Muscle of arm (tissue), 14 donors: ENCODE measurements at places on chromosomes 2 and 18. TPM values are rescaled to one million over a fixed set of nuclear protein-coding genes. Genes with fewer than 3 reads are reported as not detected.

DNA sequence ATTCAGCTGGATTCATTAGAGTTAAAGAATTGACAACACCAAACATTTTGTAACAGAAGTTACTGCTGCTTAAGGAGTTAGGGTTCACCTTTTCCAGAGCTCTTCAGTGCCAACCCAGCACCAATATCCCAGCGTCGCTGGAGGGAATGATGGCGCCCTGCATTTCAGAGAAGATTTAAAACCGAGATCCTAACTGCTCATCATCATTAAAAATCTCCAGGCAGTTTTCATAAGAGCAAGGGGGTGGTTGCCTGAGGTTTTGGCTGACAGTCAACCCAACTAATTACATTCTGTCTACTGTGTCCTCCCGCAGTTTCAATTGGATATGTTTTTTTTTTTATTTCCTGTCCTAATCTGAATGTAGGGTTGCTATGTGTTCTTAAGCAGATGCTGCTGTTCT is 509.6 kb upstream of the TCF4 start:
- no peak for DNase-seq

DNA sequence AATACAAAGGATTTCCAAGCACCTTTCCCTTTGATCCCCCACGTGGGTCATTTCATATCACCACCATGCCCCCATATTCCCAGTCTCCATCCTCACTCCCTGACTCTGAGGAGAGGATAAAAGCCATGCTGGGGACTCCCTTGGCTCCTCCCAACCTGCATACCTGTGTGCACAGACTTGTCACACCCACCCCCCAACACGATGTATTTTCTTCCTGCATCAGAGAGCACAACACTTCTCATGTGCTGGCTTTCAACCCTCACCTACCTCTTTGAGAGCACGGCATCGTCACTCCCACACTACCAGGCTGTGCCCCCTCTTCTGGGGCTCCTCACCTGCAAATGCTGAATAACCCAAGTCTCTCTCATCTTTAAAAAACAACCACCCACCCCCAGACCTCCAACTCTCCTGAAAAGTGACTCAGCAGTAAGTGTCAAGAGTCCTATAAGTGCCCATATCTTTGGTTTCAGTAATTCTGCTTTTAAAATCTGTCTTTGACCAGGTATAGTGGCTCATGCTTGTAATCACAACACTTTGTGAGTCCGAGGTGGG is 53.1 kb downstream of the AP1S3 start:
- DNase-seq = no peak

DNA sequence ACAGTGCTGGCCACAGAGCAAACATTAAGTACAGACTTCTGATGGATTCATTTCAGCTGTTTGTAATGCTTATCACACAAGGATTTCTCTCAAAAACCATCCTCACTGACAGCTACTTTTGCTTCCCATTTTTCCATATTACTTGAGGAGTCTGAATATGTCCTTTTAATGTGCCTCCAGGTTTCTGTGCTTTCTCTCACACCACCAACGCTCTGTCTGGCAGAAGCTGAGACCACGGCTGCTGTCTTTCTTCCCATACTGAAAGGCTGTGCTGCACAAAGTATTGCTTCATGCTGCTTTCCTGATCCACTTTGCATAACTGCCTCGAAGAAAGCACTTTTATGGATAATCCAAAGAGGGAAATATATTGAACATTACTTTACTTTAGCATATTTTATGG is 312.1 kb upstream of the ZEB2 start:
- no peak for DNase-seq

DNA sequence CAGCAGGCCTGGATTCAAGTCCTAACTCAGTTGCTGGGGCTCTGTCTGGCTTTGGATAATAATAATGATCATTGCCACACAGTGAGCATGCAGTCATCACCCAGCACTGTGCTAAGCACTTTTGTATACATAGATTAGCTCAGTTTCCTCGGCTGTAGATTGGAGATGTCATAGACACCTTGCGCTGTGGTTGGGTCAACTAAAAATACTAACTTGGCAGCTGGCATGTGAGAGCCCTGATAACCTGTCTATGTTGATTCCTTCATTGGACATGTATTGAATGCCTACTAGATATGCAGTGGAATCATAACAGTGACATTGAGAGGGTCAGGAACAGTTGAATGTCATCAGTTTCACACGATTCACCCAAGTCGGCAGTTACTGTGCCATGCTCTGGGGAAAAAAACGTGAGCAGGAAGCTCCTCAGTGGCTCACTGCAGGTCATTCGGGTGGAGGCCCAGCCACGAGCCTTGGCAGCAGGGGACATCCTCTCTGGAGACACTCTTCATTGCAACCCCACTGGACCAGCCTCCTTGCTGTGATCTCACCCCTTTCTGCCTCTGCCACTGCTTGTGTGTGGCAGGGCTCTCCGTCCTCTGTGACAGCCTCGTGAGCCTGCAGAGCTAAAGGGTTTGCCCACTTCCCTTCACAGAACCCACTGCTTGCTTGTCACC is 85.3 kb downstream of the NPAS2 start:
- DNase-seq = no peak

DNA sequence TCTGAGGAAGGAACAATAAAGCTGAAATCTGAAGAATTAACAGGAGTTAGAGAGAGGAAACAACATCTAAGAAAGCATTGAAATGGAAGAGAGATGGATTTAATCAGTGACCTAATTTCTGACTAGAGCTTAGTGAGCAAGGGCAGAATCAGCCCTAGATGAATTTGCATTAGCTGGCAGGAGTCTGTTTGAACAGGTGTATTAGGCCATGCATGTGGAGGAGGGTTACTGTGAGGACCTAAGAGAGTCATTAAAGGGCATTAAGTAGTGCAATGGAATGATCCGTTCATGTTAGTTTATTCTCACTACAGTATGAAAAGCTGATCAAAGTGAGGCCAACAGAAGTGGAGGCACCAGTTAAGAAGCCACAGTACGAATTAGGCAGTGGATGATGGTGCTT is 285.3 kb downstream of the GRB14 start:
- no peak for DNase-seq

DNA sequence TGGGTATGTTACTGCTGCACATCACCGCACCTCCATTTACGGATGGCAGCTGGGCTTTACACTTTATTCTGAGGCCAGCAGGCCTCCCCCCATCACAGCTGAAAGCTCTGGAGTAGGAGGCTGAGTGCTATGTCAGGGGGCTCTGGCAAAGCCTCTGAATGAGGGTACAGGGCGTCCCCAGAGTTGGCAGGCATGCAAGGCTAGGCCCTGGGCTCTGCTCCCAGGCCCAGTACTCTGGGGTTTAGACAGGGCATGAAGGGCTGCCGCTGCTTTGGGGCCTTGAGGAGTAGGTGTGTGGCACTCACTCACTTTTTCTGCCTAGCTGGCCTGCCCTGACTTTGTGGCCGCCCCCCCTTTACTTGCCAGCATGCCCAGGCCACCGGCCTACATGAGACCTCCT is 90.8 kb downstream of the WDSUB1 start:
- DNase-seq = no peak

- DNase-seq = no peak
These were observed 114.2 kb upstream of the ZNF236 start for GRCh38 chr18:76708071-76708721.

DNA sequence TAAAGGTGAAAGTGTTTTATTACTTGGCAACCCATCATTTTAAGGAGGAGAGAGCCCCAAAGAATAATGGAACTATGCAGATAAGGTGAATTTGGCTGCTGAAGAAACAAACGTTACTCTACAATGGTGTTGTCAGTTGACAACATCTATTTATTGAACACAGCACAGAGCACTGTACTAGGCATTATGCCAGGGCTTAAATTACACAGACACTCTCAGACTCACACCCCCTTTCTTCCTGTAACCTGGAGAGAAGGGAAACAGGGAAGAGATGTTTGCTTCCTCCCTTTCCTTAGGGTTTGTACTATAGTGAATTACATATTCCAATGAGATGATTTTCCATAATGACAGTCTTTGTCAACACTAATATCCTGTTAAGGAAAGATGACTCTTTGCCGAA is 94.0 kb upstream of the ATP5MC3 start:
- no peak for DNase-seq

- no peak for DNase-seq
These were observed 219.1 kb upstream of the BOD1L2 start for GRCh38 chr18:56927786-56928185.

- DNase-seq = no peak
These were observed 37.2 kb downstream of the PTPRM start for GRCh38 chr18:7604361-7604760.

- DNase-seq = no peak
These were observed 9.7 kb downstream of the RHBDD1 start for GRCh38 chr2:226845386-226846116.

- DNase-seq = peak; percentile 93
These were observed 10.6 kb upstream of the HOXD4 start for GRCh38 chr2:176140513-176141317.

DNA sequence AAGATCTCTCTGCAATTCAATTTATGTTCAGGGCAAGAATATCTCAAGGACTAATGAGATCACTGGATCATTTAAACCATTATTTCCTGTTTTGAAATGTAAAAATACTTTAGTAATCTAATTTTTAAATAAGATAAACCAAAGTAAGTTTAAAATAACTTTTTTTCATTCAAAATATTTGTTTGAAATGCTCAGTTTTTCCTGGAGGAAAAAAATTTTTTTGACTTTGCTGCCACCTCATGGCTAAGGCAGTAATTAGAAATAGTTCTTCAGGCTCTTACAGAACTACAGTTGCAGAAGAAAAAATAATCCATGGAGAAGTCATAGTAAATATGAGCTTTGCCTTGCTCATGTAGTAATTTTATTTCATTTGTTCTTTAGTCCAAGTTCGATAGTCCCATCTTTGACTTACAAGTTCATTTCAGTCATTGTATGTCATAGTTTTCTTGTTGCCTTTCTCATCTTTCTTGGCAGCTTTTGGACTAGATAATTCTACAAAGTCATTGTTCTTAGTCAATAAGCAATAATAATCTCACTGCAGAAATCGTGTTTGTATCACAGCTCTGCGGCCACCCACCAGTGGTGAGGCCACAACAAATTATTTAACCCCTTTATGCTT is 127.4 kb downstream of the DPP4 start:
- peak; percentile 43 for DNase-seq

Gene CNDP1
- 0.40 TPM for polyA plus RNA-seq

Gene ARHGAP25
- polyA plus RNA-seq = 3.3 TPM

Gene LOXHD1
- not detected for polyA plus RNA-seq

Gene HMSD
- polyA plus RNA-seq = not detected

Gene GPR39
- 0.19 TPM for polyA plus RNA-seq
